NCI-H1930 (cell line): ENCODE measurements at places on chromosomes 6 and 20.

DNA sequence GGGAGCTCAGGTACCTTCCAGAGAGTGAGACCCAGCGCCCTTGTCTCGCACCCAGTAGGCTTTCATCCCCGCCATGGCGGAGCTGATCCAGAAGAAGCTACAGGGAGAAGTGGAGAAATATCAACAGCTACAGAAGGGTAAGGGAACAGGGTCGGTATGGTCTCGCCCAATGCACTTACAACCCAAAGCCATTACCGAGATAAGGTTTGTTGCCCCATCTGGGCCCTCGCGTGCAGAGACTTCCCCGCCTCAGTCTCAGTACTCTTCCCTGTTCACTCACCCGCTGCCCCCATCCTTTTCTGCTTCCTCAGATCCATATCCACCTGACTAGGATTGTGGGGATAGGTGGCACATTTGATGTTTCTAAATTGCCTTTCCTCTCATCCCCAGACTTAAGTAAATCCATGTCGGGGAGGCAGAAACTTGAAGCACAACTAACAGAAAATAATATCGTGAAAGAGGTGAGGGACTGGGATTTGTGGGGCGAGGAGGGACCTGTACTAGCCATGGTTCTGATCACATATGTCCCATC is 449 bp downstream of the PFDN6 start:
- DNase-seq = no peak

DNA sequence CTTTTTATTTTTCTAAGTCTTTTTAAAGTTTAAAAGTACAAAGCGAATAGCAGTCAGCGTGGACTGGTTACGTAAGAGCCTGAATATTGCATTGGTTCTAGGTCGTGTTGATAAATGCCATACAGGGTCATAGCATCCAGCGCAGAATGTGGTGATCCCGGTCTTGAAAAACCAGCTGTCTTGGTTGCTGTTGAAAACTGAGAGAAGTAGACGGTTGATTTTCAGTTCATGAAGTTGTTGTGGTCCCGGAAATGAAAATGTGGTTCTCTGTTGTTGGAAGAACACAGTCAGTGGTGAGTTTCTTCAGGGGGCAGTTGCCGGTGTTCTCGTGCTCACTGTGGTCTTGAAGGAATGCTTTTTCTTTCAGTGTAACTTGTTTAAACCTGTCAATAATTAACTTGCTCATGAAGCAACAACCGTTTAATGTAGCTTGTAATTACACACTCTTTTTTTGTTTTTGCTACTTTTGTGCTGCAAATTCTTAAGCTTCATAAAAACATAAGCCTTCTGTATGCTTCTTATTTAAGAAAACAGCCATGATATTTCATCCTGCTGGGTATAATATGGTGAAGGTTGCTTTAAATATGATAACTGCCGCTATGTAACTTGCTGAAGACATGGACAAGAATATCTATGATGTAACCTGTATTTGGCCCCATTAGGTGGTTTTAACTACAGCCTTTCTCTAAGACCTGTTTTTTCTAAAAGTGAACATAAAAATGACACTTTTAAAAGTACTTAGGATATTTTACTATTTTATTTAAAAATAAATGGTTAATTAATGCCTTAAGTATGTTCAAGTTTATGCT is 64.8 kb upstream of the KIF25 start:
- DNase-seq = no peak

GRCh38 chr6:85675030-85675819 is 32.5 kb upstream of the SYNCRIP start:
- no peak for DNase-seq

DNA sequence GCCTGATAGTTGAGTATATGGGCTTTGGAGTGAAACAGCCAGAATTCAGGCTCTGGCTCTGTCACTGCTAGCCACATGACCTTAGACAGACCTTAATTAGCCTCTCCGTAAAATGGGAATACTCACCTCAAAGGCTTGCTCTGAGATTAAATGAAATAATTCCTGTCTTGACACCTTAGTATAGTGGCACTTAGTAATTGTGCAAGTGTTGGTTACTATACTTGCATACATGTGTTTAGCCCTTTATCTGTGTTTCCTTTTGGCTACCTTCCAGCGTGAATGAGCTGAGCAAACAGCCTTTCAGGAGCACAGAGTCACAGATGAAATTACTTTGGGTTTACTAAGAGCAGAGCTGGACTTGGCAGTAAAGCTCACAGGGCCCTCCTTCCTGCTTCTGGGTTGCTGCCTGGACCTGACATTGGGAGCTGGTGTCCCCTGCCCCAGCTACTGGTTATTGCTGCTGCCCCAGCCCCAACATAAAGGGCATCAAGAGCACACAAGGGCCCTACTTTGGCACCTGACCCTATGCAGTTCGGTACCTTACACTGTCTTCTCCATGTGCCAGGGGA is 32.8 kb downstream of the CD164 start:
- no peak for DNase-seq

DNA sequence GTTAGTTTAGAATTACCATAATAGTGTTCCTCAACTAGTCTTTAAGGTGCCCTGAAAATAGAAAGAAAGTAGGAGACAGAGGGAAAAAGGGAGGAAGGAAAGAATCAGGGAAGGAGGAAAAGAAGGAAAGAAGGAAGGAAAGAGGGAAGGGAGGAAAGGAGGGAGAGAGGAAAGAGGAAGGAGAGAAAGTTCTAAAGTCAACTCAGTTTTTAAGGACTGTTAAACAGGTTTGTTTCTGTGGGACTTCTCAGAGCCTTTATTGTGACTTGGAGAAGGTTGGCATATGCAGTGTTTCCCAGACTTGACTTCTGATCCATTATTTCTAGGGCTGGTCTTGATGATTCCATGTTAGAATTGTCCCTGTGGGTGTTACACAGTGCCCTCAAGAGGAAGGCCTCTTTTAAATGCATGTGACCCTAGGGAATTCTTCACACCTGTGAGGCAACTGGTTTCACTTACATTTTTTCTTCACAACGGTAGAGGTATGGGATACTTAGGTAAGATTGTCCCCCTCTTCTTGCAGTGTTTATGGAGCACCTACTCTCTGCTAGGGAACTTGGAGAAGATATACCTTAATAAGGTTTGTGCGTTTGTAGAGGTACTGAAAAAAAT is 132.7 kb upstream of the GMDS start:
- no peak for DNase-seq

DNA sequence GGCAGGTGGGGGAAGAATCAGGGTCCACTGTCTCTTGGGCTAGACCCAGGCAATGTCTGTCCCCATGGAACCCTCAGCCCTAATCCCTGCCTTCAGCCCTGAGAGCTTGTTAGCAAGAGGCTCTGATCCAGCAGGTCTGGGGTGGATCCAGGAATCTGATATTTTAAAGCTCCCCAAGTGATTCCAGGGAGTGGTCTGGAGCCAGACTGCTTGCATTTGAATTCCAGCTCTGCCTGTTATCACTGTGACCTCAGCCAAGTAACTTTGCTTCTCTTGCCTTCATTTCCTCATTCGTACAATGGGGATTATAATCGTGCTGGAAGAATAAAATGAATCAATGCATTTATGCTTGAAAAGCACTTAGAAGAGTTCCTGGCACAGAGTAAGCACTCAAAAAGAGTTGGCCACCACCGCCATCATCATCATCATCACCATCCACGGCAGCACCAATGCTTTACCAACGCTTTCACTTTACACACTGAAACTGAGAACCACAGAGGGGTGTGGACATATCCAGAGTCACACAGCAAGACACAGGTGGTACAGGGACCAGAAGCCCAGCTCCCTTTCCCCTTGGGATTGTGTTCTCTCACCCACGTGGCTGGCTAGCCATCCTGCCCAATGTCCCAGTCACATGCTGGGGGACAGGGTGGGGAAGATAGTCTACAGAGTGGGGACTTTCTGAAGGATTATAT is 75.7 kb upstream of the RALY start:
- DNase-seq = no peak

DNA sequence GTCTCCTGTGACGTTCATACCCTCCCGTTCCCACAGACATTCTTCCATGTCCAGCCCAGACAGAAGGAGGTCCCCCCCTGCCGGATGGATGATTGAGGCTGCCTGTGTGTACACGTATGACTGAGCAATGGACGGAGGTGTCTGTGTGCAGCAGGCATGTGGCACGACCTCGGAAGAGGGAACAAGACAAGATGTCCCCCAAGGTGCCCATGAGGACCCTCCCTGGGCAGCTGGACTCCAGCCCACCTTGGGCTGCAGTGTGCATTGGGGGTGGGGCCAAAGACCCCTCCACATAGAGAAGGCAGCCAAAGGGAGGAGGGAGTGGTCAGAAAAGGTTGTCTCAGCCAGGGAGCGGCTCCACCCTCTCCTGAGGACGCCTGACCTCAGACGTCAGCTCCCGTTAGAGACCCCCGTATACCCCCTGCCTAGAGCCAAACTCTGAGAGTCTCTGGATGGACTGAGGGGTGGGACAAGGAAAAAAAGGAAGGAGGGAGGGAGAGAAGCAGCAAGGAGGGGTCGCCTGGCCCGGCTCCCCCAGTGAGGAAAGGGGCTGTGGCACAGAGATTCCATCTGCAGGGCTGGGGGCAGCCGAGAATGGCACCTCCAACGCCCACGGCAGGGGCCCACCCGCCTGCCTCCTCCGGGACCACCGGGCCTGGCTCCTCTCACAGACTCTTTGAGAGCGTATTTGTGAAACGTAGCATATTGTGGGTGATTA is 92.9 kb upstream of the BHLHE23 start:
- no peak for DNase-seq

GRCh38 chr20:57598060-57598459 is 22.2 kb downstream of the ZBP1 start:
- no peak for DNase-seq

GRCh38 chr6:164247106-164247505 is 832.6 kb downstream of the QKI start:
- no peak for DNase-seq
